ENCODE measurements at places on chromosomes 11 and 22.

- no peak for DNase-seq
These were observed 1.5 kb downstream of the PDE2A start for GRCh38 chr11:72672597-72673238.

- no peak for DNase-seq
These were observed 76.4 kb downstream of the COMMD9 start for GRCh38 chr11:36212564-36213392.

- DNase-seq: no peak
These were observed 10.2 kb upstream of the LRRC32 start for GRCh38 chr11:76680518-76681425.

DNA sequence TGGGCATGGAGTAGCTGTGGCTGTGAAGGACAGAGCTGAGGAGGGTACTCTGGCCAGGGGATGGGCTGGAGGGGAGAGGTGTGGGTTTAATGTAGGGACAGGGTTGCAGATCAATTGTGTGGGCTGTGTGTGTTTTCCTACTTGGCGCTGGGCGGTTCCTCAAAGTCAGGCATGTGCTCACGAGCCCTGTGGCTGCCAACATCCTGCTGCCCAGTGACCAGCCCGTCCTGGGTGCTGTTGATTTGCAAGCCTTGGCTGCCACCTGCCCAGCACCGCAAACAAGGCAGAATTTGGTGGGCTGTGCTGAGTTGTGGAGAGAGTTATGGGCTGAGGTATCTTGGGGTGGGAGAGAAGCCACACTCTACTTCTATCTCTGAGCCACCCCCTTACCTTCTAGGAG lies 69.2 kb downstream of the SCN3B start:
- no peak for DNase-seq

- DNase-seq: no peak
These were observed 80.8 kb downstream of the HORMAD2 start for GRCh38 chr22:30161051-30161469.

- no peak for DNase-seq
These were observed 98.2 kb downstream of the NAV2 start for GRCh38 chr11:19810852-19811251.

DNA sequence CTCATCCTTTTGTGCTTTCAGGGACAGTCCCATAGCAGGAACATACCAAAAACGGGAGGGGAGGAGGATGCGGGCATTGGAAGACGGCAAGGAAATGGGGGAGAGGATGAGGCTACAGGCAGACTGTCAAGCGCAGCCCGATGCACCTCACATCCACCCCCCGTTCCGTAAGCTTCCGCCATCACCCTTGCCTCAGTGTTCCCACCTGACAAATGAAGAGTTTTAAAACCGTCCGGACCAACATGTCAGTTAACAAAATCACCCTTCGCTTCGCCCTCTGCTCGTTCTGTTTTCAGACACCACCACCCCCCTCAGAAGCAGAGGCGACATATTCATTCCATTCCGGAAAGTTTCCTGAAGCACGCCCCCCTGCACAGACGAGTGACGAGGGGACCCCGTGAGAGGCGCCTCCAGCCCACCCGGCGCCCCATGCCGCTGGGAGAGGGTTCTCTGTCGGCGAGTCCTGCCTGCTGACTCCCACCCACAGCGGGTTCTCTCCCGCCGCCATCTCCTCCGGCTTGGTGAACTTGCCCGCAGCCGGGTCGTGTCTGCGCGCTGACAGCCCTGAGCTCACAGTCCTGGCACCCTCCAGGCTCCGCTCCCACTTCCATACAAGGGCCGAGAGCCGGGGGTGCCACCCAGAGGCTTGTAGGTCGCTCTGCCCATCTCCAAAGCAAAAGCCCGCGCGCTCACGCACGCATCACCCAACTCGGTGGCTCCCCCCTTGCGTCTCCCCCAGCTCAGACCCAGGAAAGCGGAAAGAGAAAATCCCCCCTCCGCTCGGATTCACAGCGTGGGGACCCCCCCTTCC lies 1.5 kb downstream of the IGSF9B start:
- no peak for DNase-seq

- no peak for DNase-seq
These were observed 91.2 kb downstream of the PIWIL4 start for GRCh38 chr11:94658386-94658785.

- no peak for DNase-seq
These were observed at the start of gene GP1BB for GRCh38 chr22:19723232-19723982. TSS of gene GP1BB (plus strand) at chr22:19723539. CDS start at chr22:19723570, 31 bp downstream.

GRCh38 chr11:119889111-119889510 lies 160.1 kb upstream of the NECTIN1 start:
- no peak for DNase-seq

DNA sequence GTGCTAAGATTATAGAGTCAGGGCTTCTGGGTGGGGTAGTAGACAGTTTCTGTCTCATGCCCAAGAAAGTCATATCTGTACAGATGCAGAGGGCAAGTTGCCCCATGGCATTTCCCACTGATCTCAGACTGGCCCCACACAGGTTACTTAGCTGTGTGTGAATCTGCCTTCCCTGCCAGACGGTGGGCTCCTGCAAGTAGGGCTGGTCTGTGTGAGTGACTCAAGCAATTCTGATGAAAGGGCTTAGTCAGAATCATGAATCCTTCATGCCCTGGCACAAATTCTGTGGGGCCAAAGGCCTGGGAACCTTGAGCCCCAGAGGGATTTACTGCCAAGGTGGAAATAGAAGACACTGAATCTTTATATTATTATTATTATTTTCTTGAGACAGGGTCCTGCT lies 30.4 kb downstream of the USH1C start:
- no peak for DNase-seq

DNA sequence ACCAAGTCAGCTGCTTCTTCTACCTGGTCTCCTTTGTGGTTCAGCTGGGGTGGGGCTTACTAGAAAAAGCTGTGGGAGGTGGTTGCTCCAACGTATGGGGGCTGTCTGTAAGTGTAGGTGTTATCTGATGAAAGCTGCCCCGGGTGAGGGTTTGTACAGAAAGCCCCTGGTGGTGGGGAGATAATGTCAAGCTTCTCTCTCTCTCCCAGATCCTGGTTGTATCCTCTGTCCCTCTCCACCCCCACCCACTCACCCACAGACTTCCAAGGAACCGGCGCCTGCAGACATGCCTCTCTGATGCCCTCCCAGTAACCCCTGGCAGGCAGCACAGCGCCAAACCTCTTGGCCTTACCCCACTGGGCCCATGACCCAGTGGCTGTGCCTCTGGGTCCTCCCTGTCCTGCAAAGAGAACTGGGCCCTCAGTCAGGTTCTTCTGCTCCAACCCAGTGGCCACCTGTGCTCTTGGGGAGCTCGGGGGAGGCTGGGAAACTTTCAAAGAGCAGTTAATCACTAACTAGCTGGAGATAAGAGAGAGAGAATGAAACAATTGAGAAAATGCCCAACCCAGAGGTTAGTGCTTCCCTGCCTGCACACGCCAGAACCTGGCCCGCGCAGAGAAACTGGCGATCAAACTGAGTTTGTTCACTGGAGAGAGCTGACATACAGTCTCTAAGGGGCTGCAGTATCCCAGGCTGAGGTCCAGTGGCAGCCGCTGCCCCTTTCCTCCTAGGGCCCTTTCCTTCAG lies 20.4 kb upstream of the EHF start:
- DNase-seq: no peak

GRCh38 chr11:88480223-88480622 lies 142.7 kb upstream of the CTSC start:
- no peak for DNase-seq

DNA sequence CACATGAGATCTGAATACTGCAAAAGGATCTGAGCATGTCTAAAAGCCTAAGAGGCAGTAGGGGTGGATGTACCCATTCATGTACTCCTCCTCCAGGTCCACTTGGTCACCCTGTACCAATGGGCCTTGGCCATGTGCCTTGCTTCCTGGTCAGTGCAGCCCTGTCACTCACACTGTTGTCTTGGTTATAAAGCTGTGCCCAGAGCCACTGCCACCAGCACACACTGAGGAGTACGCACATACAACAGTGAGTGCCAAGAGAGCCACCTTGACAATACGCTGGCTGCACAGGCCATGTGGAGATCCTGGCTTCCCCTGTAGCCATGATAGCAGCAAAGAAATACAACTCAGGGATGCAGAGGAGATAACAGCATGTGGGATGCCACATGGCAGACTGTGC lies 96.4 kb upstream of the LDLRAD3 start:
- no peak for DNase-seq

GRCh38 chr11:90223248-90223585 lies 368 bp upstream of the CHORDC1 start:
- no peak for DNase-seq

DNA sequence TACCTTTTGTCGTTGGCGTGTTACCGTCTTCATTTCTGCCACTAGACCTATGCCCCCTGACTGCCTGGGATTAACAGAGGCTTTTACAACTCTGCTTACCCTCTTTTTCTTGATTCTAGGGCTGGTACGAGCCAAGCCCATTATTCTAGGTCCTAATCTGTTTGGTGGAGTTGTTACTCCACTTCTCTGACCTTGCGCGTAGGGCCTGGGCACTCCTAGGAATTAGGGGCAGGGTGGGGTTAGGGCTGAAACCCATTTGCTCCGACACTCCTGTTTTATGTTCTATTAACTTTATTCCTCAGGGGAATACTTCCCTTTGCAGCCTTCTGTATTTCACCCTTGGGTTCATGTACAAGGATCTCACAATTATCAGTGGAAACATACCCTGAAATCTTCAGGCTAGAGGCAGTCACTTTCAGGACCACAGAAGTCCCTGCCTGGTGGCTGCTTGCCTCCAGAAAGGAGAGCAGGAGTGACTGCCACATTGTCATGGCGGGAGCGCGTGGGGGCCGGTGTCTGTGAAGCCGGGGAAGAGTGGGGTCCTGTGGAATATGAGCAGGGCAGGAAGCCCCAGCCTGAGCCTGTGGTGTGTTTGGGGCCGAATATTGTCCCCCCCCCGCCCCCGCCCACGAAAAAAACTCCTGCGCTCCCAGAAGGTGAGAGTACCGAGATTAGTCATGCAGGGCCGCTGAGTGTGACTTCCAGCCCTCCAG lies 731 bp upstream of the SLC37A2 start:
- no peak for DNase-seq

DNA sequence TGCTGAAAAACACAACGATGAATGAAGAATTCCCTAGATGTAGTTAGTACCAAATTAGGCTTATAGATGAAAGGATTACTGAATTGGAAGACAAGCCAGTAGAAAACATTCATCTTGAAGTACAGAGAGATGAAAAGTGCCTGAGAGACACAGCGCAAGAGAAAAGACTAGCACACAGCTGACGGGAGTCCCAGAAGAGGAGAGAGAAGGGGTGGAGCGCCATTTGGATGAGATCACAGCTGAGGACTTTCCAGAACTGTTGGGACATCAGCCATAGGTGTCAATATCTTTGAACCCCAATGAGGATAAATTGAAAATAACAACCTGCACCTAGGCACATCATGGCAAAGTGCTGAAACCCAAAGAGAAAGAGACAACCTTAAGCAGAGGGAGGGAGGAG lies 25.2 kb downstream of the ALG12 start:
- DNase-seq: no peak

DNA sequence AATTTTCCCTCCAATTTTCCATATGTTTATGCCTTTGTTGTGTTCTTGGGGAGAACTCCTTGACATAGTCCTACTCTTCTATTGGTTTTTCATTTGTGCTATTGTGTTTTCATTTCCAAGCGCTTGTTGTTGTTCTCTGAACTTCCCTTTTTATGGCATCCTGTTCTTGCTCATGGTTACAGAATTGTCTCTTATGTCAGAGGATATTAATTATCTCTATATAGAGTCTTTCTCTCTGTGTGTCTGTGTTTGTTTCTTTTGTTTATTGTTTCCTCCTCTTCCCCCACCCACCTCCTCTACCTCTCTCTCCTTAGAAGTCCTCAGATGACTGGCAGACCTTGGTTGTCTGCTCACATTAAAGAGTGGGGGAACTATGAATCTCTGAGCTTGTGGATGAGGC lies 69.9 kb downstream of the HORMAD2 start:
- no peak for DNase-seq

DNA sequence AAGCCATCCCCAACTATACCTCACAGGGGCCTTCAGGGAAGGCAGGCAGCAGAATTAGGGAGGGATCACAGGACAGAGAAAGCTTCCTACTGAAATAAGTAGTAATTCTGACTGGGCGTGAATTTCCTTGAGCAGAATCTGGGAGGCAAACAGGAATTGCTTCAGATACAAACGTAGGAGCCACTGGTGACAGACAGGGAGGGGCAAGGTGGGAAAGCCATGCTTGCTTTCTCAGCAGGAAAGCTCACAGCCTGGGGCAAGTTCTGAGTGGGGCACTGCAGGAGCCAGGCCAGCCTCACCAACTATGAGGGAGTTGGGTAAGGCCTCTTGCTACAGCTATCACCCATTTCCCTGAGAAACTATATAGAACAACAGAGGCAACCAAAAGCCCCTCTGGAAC lies 43.6 kb downstream of the ARHGAP32 start:
- no peak for DNase-seq

- DNase-seq: no peak
These were observed 369 bp downstream of the DGCR8 start for GRCh38 chr22:20080445-20080775.

- no peak for DNase-seq
These were observed 58.1 kb downstream of the MAML2 start for GRCh38 chr11:96284917-96285316.

DNA sequence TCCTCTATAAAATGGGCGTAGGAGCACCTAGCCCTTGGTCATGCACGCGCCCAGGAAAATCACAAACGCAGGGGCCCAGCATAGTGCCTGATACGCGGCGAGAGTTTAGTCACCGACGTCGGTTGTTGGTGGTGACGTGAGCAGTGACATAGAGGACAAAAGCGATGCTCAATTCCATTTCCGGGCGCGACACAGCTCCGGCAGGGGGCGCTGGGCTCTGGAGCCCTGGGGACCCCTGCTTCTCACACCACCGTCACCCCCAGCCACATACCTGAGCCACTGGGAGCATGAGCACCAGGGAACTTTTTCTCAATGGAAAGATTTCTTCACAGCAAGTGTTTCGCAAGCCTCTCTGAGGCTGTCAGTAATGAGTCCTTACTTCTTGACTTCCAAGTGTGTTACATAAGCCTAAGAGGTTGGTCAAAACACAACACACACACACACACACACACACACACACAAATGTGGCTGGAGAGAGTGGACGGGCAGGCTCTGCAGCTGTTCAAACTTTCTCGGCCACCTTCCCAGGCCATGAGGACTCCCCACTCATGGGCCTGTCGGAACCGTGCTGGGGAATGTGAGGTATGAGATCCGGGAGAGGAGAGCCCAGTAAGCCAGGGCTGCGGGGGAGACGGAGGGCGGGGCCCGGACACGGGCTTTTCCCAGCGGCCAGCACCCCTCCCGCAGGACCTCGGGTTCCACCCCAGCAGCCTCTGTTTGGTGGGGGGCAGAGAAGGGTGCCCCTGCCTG lies 36.9 kb upstream of the LINC01488 start:
- no peak for DNase-seq

DNA sequence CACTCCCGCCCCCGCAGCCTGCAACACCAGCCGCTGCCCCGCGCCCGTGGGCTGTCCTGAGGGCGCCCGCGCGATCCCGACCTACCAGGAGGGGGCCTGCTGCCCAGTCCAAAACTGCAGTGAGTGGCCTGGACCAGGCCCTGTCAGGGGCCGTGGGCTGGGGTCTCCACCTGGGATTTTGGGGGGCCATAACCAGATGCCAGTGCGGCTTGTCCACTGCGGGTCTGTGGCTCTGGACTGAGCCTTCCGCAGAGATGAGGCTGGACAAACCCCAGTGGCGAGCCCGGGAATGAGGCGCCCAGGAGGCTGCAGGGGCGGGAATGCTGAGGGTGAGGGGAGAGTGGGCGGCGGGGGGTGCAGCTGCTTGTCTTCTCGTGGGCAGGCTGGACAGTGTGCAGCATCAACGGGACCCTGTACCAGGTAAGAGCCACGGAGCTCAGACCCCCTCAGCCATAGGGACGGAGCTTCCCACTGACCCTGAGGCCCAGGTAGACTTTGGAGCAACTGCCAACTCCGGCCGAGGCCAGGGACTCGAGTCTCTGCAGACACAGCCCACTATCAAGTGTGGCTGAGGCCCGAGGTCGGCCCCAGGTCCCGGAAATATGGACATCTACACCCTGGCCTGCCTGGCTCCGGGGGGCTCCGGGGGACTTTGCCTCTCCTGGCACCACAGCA lies 24.8 kb upstream of the MUC5B start:
- no peak for DNase-seq

Data from NCI-H187 treated with DMSO at 0.1 percent for 48 hours (cell line).